ENCODE measurements at places on chromosomes 13 and 19.

- DNase-seq, result no peak
These were observed 67.6 kb downstream of the COL4A2 start for GRCh38 chr13:110374431-110375370.

GRCh38 chr19:29711584-29712132 is 3.4 kb downstream of the C19orf12 start:
- DNase-seq, result no peak

GRCh38 chr13:88802886-88803285 is 1131.7 kb downstream of the SLITRK5 start:
- DNase-seq, result no peak

DNA sequence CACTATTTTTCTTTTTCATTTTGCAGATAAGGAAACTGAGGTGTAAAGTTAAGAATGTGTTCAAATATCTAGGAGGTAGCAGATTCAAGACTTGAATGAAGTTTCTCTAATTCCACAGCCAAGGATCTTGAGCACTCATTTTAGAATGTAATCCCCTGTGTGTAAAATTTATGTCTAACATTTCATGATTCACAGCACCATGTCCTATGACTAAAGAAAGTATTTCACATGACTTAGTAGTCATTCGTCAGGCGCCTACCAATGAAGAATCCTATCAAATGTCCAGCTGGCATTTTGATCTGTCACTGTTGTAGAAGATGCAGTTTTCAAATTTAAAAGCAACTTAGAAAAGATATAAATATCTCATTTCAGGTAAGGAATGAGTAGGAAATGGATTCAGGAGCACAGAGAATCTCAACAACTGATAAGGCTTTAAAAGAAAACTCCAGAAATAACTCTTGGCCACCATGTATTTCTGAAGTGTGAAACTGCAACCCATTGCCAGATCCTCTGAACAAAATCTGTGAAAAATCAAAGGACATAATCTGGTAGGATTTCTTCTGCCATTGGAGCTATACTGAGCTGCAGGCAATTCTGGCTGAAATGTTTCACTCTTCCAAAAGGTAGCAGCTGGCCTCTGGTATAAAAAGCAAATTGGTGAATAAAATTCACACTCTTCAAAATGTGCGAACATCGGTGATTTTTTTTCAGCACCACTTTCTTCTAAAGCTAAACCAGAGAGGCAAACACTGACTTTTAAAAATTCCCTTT is 92.2 kb downstream of the DCLK1 start:
- DNase-seq, result peak; percentile 29

GRCh38 chr19:40673397-40673796 is 17.1 kb downstream of the NUMBL start:
- no peak for DNase-seq

DNA sequence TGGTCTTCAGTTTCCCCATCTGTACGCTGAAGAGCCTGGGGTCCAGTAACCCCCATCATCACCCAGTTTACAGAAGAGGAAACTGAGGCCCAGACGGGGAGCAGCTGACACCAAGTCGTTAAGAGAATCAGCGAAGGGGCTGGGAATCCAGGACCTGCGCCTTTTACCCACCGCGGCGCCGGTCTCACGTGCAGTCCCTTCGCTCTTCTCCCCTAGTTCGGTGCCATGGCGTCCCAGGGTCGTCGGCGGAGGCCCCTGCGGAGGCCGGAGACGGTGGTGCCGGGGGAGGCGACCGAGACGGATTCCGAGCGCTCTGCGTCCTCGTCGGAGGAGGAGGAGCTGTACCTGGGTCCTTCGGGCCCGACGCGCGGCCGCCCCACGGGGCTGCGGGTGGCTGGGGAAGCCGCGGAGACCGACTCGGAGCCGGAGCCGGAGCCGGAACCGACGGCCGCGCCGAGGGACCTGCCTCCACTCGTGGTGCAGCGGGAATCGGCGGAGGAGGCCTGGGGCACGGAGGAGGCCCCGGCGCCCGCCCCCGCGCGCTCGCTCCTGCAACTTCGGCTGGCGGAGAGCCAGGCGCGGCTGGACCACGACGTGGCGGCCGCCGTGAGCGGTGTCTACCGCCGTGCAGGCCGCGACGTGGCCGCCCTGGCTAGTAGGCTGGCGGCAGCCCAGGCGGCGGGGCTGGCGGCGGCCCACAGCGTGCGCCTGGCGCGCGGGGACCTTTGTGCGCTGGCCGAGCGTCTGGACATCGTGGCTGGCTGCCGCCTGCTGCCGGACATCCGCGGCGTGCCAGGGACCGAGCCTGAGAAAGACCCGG is 698 bp downstream of the BLOC1S3 start:
- no peak for DNase-seq

DNA sequence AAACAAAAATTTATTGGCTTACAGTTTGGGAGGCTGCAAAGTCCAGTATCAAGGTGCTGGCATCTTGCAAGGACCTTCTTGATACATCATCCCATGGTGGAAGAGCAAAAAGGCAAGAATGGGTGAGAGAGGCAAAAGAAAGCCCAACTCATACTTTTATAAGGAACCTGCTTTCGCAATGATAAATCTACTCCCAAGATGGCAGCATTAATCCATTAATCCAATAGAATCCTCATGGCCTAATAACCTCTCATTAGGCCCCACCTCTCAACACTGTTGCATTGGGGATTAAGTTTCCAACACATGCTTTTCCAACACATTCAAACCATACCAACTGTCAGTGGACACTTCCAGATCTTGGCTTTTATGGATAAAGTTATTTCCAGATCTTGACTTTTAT is 48.7 kb upstream of the ZNF507 start:
- no peak for DNase-seq

Measured in COLO829 (cell line).